ENCODE measurements at places on chromosomes 7 and 10. TPM values are rescaled to one million over a fixed set of nuclear protein-coding genes. Genes with fewer than 3 reads are reported as not detected.

DNA sequence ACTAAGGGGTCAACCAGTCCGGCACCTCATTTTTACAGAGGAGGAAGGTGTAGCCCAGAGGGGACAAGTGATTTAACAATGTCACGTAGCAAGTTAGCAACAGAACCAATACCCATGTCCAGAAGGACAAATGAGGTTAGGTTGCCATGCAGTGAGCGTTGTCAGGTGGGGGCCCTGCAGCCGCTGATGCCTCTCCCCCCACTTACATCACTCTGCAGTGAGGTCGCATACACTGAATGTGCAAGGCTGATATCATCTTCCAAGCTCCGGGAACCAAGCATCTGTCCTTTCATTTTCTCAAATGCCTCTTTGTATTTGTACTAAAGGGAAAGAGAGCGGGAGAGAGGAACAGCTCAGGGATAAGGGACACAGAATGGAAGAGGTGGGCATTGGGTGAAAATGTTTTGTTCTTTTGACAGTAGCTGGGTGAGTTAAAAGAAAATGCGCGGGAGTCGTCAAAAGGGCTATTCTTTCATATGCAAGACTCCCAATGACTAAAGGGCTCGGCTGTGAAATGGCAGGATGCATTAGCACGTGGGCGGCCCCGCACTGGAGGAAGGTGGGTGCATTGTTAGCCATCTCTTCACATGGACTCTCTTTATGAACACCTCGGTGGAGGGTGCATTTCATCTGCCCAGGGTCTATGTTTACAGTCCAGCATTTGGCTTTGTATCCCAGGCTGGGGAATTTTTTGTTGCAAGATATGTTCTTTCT lies 49.7 kb downstream of the NRAP start:
- DNase-seq, result no peak

The VAX1 gene
- total RNA-seq, result under 0.01 TPM

The ICA1 gene
- 14.0 TPM for total RNA-seq

GRCh38 chr10:119750391-119751230 lies 24.8 kb downstream of the INPP5F start:
- DNase-seq, result peak; percentile 28

The ACSM6 gene
- not detected for total RNA-seq

DNA sequence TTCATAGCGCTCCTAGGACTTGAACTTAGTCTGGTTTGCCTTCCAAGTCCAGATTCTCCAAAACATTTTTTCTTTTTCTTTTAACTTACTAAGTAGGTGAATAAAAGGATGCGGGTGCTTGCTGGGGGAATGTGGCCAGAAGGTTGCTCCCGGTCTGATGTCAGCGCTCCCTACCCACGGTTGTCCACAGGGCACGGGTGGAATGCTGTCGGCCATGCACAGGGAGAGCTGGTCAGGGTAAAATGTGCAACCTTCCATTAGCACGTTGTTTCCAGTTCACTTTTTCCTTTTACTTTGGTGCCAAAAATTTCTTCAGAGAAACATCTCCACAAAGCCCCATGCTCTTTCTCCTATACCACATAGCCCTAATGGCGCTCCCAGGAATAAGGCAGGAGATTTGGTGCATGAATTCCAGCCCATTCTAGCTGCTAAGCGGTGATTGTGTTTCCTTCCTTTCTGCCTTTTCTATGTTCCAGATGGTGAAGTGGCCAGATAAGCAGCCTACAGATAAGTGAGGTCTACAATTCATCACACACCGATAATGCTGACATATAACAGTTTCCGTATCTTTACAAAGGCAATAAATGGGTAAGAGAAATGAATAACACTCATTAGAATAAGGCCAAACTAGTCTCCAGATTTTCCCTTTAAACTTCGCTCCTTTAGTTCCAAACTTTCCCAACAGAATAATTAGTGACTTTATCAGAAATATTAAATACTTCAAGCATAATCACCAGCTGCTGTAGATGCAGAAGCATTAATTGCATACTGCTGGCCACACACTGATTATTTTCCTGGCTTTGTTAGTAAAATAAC lies 138.3 kb upstream of the FGFR2 start:
- no peak for DNase-seq

DNA sequence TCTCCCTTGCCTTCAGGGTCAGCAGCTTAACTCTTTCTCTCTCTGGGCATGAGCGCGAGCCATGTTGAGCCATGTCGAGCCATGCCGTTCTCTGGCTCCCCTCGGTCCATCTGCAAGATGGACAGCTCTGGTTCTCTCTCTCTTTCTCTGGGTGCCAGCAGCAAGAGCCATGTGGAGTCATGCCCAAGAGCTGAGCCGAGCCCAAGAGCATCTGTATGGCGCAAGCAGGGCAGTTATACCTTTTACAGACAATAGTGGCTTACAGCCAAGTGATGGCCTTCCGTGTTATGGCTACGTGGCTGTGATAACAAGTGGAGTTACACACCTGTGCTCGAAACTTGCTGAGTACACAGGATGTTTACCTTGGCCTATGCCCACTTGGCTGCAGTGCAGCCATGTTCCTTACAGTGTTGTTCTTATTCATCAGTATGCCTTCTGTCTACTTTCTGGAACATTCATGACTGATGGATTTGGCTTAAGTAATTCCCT lies 327.7 kb downstream of the GLRX3 start:
- no peak for DNase-seq

Measured in hematopoietic multipotent progenitor cell (in vitro differentiated cells).